Astrocyte (in vitro differentiated cells and primary cell): ENCODE measurements at places on chromosomes 2 and 18. TPM values are rescaled to one million over a fixed set of nuclear protein-coding genes. Genes with fewer than 3 reads are reported as not detected.

PPM1B gene
- total RNA-seq, result 39.3 and 39.4 TPM in 2 replicates

DNA sequence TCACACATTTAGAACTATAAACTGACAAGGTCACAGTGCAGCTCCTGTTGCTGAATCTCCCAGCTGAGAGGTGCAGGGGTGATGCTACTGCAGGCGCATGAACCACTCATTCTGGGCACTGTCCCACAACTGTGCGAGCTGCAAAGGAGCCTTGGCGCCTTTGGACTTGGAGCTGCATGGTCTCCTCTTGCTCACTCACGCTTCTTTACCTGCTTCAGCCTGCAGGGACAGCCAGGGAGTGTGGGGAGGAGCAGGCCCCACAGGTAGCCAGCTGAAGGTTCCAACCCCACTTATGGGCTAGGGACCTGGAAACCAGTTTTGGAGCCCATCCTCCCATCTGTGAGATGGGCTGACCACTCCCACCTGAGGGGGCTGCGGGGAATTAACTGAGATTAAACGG, 75.0 kb downstream of the UXS1 start:
- H3K36me3 ChIP-seq, result no peaks in the 10 kb centered on the region
- no peak overlapping the region for H3K4me3 ChIP-seq
- no peaks in the 10 kb centered on the region for H3K27me3 ChIP-seq
- no peak overlapping the region for H3K27ac ChIP-seq
- peaks cover 11% of the 10 kb centered on the region for H3K4me1 ChIP-seq

DNA sequence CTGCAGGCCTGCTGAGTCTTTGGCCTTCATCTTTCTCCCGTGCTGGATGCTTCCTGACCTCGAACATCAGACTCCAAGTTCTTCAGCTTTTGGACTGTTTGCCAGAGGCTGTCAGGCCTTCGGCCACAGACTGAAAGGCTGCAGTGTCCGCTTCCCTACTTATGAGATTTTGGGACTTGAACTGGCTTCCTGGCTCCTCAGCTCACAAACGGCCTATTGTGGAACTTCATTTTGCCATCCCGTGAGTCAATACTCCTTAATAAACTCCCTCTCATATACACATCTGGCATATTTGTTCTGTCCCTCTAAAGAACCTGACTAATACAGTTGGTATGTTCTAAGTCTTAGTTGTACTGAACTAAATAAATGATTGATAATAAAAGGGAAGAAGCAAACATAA, 702.8 kb upstream of the LINC00305 start:
- no peaks in the 10 kb centered on the region for H3K27me3 ChIP-seq
- no peak for DNase-seq
- no peak overlapping the region for H3K27ac ChIP-seq
- H3K4me1 ChIP-seq, result no peaks in the 10 kb centered on the region

DNA sequence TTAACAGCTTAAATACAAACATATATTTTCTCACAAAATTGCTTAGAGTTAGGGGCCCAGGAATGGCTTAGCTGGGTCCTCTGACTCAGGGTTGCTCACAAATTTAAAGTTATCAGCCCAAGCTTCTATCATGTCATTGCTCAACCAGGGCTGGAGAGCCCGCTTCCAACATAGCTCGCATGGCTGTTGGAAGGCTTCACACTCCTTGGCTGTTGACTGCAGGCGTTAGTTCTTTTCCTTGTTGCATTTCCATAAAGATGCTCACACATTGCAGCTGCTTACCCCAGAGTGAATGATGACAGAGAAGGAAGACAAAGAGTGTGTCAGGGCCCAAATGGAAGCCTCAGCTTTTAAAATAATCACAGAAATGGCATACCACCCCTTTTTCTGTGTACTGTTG, 62.9 kb upstream of the TFPI start:
- DNase-seq, result no peak
- H3K4me1 ChIP-seq, result no peaks in the 10 kb centered on the region
- no peaks in the 10 kb centered on the region for H3K27me3 ChIP-seq
- no peak overlapping the region for H3K4me3 ChIP-seq
- no peaks in the 10 kb centered on the region for H3K36me3 ChIP-seq
